ENCODE measurements at places on chromosomes 3 and 15. TPM values are rescaled to one million over a fixed set of nuclear protein-coding genes. Genes with fewer than 3 reads are reported as not detected.

TRIP4 gene
- 19.1 TPM for total RNA-seq

DNA sequence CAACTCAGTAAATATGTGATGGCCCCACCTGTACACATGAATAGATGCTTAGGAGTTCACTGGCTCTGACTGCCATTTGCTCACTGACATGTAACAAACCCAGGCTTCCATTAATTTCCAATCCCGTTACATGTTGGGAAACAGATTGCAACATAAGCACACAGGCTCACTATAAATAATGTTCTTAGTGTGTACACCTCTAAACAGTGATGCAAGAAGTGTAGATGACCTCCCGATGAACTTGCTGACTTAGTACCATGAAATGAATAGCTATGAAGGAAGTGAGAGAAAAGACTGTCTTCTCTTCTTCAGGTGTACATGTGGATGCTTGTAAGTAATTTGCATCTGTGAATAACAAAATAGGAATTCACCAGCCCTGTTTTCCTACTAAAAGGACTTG lies 21.4 kb upstream of the FSIP1 start:
- no peak overlapping the region for H3K27ac ChIP-seq
- no peak for DNase-seq
- no peaks in the 10 kb centered on the region for H3K36me3 ChIP-seq
- H3K27me3 ChIP-seq, result no peaks in the 10 kb centered on the region
- H3K4me3 ChIP-seq, result no peak overlapping the region

DNA sequence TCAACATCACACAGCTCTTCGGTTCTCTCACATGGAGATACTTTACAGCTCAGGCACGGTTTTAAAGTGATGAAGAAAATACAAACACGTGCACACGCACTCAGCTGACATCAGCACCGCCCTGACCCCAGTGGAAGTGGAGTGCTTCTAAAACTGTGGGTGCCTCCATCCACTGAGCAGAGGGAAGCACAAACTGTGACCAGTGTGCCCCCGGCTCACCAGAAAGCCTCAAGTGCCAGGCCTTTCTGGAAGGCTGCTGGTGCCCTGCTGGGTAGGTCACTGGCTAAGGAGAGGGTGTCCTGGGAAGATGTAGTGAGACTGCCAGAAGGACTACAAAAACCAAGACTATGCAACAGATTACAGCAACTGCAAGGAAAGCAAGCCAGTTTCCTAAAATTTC lies 78.5 kb downstream of the OCA2 start:
- no peak for DNase-seq
- H3K36me3 ChIP-seq, result no peaks in the 10 kb centered on the region
- no peak overlapping the region for H3K27ac ChIP-seq
- H3K4me3 ChIP-seq, result no peak overlapping the region
- no peaks in the 10 kb centered on the region for H3K4me1 ChIP-seq

- no peaks in the 10 kb centered on the region for H3K36me3 ChIP-seq
- H3K27ac ChIP-seq, result no peak overlapping the region
- peaks cover 14% of the 10 kb centered on the region for H3K4me1 ChIP-seq
- H3K27me3 ChIP-seq, result no peaks in the 10 kb centered on the region
- DNase-seq, result no peak
Measured at GRCh38 chr15:76932135-76932966, 802 bp downstream of the RCN2 start.

DNA sequence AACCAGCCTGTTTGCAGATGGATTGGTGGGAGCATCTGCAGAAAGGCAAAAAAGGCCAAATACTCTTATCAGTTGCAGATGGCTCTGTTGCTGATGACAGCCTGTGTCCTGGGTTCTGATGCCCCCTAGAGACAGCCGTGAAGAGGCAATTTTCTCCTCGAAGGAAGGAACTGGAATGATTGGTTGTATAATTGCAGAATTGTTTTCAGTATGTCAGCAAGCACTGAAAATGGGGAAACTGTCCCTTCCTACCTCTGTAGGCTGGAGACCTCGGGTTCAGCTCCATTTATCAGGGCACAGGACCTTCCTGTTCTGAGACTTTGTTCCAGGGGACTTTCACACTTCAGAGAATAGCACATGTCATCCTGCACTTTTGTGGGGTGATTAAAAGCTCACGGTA lies 103.0 kb downstream of the PGPEP1L start:
- DNase-seq, result no peak
- H3K36me3 ChIP-seq, result peaks cover 11% of the 10 kb centered on the region
- H3K4me1 ChIP-seq, result no peaks in the 10 kb centered on the region

DNA sequence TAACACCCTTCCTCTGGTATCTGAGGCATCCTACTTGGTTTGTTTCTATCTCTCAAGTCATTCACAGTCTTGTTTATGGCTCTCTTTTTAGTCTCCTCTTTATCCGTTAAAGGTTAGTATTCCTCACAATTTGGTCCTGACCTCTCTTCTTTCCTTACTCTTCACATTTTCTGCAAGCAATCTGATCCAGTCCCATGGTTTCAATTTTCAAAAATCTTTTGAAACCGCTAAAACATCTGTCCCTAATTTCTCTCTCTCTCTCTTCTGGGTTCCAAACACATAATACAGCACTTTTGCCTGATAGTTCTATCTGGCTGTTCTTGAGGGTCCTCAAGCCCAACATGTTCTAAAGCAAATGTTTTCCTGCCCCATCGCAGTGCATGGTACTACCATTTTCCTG lies 149.0 kb downstream of the SERPINI1 start:
- no peaks in the 10 kb centered on the region for H3K4me1 ChIP-seq
- no peak overlapping the region for H3K4me3 ChIP-seq
- DNase-seq, result no peak
- H3K27me3 ChIP-seq, result no peaks in the 10 kb centered on the region
- no peak overlapping the region for H3K27ac ChIP-seq

ARPP21 gene
- not detected for total RNA-seq

DNA sequence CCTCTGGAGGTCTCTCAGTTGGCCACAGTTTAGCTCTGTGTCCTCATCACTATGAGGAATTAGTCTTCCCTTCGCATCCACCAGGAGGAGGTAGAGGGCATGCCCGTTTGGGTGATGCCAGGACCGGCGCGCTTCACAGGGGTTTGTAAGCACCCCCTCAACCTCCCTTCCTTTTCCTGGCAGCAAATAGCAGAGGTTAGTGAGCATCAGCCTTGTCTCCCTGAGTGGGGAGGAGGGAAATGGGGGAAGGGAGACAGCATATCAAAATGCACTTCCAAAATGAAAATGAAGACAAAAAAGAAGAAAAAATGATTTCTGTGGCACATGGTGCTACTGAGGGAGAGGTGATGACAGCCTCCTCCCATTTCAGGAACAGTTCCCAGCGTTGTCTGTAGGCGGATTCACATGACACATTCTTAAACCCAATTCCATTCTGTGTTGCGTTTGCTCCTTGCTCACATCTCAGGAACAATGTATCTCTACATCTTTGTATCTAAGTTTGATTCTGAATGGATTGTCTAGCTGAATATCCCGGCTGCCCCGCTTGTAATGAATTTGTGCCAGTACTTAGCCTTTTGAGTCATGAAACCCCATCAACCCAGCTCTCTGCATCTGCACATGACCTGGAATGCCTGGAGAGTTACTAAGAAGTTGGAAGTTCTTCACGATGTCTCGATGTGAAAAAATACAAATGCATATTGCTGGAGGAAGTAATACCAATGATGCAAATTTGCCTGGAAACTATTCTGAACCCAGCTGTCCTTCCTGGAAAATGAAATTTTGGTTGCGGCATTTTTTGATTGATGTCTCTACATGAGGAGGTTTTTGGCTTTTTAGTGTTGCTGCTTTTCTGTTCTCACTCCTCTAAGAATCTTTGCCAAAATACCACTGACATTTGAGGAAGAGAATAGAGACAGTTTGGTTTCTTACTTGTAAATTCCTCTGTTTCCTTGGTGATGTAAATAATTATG lies 45.2 kb downstream of the TYRO3 start:
- H3K4me1 ChIP-seq, result peaks cover 7% of the 10 kb centered on the region
- no peaks in the 10 kb centered on the region for H3K36me3 ChIP-seq
- peak; percentile 18 for DNase-seq
- peaks cover 16% of the 10 kb centered on the region for H3K27me3 ChIP-seq
- H3K4me3 ChIP-seq, result no peak overlapping the region

DNA sequence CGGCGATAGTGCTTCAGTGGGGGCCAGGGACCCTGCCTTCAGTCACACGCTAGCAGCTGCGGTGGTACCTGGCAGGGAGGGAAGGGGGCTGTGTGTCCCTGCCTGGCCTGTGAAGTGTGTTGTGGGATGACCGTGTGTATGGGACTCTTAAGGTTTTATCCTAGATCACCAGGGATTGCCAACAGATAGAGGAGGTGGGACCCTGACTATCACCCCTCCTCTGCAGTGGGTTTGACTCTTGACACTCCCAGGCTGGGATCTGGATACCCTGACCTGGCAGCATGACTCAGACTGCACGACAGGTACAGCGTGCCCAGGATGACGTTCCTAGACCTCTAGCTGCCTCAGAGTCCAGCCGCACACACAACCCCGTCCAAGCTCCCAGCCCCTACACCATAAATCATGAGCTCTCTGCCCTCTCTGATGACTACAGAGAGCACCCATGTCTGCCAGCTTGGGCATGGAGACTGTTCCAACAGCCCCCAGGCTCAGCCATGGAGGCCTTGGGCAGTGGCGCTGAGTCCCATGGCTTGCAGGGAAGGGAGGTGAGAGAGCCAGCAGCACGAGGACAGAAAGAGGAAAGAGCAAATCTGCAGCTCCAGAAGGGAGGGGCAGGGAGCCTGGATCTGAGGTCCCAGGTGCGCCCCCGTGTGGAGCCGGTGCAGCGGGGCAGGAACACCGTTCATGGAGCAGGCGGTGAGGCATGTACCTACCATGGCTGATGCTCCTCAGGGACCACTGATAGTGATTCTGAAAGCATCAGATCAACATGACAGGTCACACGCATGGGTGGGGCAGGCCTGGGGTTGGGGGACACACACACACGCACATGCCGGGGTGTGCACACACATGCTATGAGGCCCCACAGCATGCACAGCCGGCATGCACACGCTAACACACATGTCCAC lies 71.0 kb downstream of the ADAMTS7 start:
- no peak overlapping the region for H3K4me3 ChIP-seq
- H3K4me1 ChIP-seq, result peaks cover 4% of the 10 kb centered on the region
- H3K36me3 ChIP-seq, result no peaks in the 10 kb centered on the region
- DNase-seq, result peak; percentile 35

- no peak overlapping the region for H3K4me3 ChIP-seq
- DNase-seq, result no peak
- H3K27me3 ChIP-seq, result no peaks in the 10 kb centered on the region
- H3K4me1 ChIP-seq, result no peaks in the 10 kb centered on the region
Measured at GRCh38 chr3:188906236-188906635, 265.5 kb upstream of the TPRG1 start.

ADGRG7 gene
- not detected for total RNA-seq

- H3K36me3 ChIP-seq, result no peaks in the 10 kb centered on the region
- no peak overlapping the region for H3K4me3 ChIP-seq
- DNase-seq, result no peak
Measured at GRCh38 chr3:30527186-30527585, 79.2 kb upstream of the TGFBR2 start.

LRRC31 gene
- not detected for total RNA-seq

GRCh38 chr15:23686466-23687142 lies 501 bp downstream of the NDN start:
- no peaks in the 10 kb centered on the region for H3K4me1 ChIP-seq
- H3K27ac ChIP-seq, result no peak overlapping the region
- DNase-seq, result no peak
- no peak overlapping the region for H3K4me3 ChIP-seq
- no peaks in the 10 kb centered on the region for H3K36me3 ChIP-seq
- H3K27me3 ChIP-seq, result peaks cover 7% of the 10 kb centered on the region

- no peaks in the 10 kb centered on the region for H3K36me3 ChIP-seq
- no peak overlapping the region for H3K27ac ChIP-seq
- no peaks in the 10 kb centered on the region for H3K27me3 ChIP-seq
- no peak for DNase-seq
- H3K4me3 ChIP-seq, result no peak overlapping the region
Measured at GRCh38 chr3:27216955-27217552, 152.1 kb downstream of the NEK10 start.

GRCh38 chr3:88005066-88005465 lies 53.7 kb downstream of the CGGBP1 start:
- no peak overlapping the region for H3K27ac ChIP-seq
- H3K4me1 ChIP-seq, result no peaks in the 10 kb centered on the region
- DNase-seq, result peak; percentile 56
- H3K36me3 ChIP-seq, result no peaks in the 10 kb centered on the region
- no peak overlapping the region for H3K4me3 ChIP-seq
- no peaks in the 10 kb centered on the region for H3K27me3 ChIP-seq
